ENCODE measurements at places on chromosomes 7 and 10. TPM values are rescaled to one million over a fixed set of nuclear protein-coding genes. Genes with fewer than 3 reads are reported as not detected.

SPDYE16 gene
- not detected for total RNA-seq

OIT3 gene
- under 0.01 TPM for total RNA-seq

PALS2 gene
- total RNA-seq, result 24.1 TPM

FUOM gene
- total RNA-seq, result 28.2 TPM

CALHM1 gene
- not detected for total RNA-seq

ZNF716 gene
- total RNA-seq, result not detected

ARMC10 gene
- 59.3 TPM for total RNA-seq
